AG20443 (cell line): ENCODE measurements at places on chromosomes 3 and 15.

DNA sequence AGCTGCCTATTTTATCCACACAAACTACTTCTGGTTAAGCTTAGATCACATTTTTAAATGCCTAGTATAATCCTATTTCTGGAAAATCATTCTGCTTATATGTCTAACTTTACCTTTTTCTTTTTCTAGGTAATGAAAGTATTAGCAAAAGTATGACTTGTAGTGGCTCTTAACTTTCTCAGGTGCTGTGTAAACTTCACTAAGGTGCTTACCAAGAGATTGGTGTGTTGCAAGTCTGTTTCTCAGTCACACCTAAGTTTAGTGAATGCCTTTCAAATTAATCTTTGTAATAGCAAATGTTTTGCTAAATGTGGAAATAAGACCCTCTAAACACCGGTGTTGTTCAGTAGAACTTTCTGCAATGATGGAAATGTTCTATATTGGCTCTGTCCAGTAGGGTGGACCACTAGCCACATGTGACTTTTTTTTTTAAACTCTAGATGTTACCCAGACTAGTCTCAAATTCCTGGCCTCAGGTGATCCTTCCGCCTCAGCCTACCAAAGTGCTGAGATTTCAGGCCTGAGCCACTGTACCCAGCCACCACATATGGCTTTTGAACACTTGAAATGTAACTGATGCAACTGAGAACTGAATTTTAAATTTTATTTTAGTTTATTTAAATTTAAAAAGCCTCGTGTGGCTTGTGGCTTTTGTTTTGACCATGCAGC is 22.0 kb downstream of the ARL13B start:
- no peak for DNase-seq

DNA sequence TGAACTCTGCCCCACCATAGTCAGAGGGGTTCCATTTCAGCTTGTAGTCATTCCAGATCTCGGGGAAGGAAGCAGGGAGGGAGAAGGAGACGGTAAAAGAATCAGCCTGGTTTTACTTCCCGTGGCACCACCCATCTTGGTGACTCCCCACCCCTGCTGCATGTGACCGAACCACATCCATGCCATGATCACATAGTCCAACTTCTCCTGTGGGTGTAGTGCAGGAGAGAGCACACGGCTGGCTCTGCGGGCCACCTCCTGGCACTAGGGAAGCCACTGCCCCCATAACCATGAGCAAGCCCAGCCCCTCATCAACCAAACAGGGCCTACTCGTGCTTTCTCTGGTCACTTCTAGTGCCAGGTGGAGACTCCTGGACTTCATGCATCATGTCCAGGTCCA is 3.7 kb downstream of the CHRNA3 start:
- no peak for DNase-seq

DNA sequence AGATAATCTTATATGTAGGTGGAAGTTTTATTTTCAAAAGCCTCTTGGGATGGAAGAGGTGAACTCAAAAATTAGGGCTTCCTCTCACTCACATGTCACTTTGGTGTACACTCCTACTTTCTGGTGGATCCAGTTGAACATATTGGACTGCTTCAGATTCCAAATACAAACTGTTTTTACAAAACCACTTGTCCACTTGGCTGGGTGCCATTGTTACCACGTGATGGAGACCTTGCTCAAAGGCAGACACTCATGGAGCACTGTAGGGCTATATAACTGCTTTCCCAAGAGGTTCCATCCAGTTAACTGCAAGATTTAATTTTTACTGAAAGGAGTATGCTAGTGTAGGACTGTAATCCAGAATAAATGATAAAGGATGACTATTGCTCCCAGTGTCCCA is 307.0 kb downstream of the EPHA6 start:
- no peak for DNase-seq

DNA sequence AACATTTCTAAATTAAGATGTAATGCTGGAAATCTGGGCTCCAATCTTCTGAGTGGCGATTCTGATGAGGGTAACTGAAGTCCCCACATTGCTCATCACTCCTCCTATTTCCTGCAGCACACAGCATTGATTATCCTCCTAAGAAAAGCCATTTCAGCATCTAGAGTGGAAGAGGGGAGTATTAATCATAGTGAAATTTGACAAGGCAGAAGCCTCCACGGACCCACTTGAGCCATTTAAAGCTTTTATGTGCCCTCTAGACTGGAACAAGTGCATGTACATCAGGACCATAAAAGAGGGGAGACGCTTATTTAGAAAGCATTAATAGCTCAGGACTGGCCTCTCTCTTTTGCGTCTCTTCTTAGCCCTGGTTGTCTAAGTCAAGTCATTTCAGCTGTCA is 25.8 kb downstream of the AQP9 start:
- DNase-seq, result no peak

DNA sequence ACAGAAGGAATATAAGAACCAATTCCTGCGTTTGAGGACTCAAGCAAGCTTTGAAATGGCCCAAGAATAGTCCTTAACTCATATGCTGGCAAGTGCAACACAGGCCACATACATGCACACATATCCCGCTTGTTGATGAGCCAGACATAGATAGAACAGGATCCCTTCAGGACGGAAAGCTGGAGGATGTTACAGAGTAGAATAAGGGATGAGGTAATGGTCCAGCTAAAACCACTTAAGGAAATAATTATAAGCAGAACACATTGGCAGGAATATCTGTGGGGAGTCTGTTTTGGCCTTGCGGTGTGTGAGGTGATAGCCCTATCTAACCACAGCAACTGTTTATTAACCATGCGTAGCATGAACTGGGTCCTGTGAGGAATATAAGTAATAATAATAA is 25.0 kb downstream of the SCG3 start:
- peak; percentile 43 for DNase-seq

DNA sequence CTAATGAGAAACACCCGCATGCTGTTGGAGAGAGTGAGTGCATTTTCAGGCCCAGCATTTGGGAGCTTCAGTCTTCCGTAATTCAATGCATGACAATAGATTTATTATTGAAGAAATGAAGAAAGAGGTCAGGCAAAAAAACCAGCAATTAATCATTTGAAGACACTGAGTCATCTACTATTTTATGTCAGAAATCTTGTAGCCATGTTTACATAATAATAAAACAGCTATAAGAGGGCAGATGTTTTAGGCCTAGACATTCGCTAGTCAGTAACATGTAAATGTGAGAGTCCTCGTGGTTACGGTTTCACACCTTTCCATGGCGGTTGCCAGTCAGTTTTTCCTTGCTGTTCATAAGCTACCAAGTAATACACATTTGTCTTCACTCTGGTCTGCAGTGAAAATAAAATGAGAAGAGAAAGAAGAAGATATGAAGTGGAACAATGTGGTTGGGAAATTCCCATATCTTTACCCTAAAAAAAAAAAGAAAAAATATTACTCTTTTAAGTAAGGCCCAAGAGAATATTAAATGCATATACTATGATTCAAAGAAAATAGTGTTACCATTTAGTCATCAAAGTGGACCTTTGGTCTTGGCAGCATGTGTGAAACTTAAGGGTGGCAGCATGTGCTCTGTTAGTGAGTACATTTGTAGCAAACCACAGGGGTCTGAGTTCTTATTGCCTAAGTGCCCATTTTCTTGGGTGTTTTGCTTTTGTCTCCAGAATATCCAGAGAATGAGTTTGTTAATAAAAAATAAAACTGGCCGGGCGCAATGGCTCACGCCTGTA is 140.5 kb upstream of the TBL1XR1 start:
- DNase-seq, result peak; percentile 40

DNA sequence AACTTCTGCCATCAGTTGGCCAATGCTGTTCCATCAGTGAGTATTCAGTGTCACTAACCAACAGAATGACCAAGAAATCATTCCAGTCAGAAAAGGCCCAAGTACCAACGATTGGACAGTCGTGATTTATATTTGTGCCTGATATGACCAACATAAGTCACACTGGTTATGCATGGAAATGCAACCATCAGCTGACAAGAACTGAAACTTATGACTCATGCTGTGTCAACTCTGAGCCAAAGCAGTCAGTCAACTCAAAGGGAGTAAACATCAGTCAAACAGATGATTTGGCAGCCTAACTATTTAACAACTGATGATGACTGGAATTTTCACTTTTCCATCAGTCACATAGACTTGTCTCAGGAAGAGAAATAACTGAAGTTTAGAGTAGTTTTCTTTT is 142.4 kb downstream of the ANXA2 start:
- no peak for DNase-seq

DNA sequence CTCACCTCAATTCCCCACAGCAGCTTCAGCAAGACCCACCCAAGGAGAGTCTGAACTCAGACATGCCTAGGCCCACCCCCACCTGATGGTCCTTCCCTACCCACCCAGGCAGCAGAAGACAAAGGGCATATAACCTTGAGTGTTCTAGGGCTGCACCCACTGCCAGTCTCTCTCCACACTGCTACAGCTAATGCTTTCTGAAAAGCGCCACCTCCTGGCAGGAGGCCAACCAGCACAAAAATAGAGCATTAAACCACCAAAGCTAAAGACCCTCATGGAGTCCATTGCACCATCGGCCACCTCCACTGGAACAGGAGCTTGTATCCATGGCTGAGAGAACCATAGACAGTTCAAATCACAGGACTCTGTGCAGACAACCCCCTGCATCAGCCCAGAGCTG is 11.3 kb upstream of the RPL39L start:
- no peak for DNase-seq

DNA sequence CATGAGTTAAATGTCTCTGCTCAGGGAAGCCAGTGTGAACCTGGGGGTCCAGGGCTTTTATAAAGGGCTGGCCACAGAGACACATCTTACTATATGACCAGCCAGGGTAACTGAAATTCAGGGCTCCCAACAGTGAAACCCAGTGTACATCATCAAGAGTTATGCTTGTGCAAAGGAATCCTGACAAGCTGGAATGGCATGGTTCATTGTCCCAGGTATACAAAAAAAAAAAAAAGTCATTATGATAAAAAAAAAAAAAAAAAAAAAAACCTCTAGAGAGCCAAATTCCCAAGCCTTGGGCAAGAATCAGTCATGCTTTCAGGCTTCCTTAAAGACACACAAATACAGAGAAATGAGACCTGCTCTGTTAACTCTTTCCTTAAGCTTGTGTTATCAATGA is 452.0 kb downstream of the GABRG3 start:
- DNase-seq, result no peak

DNA sequence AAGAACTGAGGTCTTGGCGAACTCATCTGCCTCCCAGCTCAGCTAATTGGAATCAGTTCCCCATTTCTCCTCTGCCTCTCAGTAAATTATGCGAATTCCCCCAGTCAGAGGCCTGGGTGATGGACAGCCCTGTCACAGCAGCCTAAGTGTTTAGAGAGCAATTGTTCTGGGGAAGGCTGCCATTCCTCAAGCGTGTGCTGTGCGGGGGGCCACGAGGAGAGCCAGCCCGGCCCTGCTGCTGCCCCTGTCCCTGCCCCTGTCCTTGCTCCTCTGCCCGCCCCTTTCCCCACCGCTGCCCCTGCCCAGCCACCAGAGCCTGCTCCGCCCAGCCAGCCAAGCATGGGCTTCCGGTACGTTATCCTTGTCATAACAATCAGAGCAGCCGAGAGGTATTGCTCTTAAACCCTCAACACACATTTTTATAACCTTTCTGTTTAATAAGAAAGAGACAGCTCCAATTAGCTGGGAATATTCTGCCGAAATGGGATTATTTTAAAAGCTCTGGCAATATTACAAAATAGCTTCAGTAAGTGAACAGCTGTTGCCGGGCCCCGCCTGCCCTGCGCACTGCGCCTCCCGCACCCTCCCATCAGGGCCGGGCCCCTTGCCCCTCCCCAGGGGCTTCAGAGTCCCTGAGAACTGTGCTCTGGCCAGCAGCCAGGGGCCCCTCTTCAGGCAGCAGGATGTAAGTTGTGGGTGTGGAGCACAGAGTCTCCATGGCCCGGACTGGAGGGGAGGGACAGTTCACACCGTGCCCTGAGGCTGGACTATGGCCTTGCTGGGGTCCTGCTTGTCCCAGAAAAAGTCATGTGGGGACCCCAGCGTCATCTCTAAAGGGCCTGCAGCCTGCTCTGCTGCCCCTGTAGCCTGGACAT is 12.4 kb upstream of the CACNA2D2 start:
- DNase-seq, result no peak

- peak; percentile 56 for DNase-seq
Observed at GRCh38 chr3:194711913-194712312, 26.2 kb downstream of the FAM43A start.

DNA sequence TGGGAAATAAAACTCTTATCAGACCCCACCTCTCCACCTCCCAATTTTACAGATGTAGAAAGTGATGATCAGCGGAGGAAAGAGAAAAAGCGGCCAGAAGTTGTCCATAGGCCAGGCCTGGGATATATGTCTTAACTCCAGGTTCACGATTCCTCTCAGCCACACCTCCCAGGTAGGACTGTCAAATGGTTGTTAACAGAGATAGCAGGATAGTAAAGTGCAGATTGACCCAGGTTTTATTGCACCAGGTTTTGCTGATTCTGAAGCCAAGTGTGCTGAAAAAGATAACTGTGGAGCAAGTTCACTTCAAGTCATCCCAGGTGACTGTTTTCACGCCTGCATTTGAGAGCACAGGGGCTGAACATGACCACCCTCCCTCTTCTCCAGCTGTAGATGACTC is 36.1 kb downstream of the LSM3 start:
- no peak for DNase-seq

DNA sequence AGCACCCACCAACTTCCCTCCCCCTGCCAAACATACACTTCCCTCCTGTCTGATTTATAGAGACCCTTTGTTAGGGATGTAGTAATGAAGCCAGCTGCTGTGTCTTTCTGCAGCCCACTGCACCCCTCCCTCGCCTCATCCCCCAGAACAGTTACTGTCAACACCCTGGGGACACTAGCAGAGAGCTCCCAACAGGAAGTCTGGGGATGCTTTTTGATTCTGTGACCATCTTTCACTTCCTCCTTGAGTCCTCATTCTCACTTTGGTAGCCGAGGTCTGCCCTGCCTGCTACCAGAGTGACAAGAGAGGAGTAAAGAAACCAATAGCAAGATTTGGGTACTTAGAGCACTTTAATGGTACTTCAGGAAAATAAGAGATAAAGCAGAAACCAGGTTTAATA is 201.6 kb downstream of the SATB1 start:
- DNase-seq, result no peak

DNA sequence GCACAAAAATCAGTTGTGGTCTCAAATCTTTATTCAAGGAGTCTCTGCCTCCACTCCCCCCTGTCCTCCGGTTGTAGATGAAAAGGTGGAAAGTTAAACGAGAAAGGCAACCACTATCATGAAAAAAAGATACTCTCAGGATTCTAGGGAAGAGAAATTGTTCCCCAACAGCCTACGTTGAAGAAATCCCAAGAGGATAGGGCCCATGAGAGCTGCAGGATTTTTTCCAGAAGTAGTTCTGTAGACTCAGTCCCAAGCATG is 14.3 kb downstream of the ZIC1 start:
- DNase-seq, result no peak

DNA sequence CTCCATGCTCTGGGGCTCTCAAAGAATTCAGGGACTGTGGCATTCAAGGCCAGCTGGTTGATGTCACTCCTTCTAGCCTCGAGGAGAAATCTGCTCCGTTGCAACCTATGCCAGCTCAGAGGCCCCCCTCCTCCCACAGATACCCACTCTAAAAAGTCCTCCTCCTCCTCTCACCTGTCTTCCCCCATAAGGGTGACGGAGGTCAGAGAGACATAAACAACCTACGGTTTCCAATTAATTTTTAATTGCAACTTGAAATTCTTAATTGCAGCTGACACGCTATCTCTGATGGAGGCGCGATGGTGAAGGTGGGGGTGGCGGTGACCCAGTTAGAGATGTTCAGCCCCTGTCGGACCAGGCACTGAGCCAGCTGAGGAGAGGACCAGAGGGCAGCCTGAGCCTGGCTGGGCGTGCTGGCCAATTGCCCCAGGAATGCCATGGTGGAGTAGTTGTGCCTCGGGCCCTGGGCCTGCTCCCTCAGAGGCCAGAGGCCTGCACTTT is 43.2 kb upstream of the INSYN1 start:
- DNase-seq, result no peak
